ENCODE measurements at places on chromosomes 12 and 14. TPM values are rescaled to one million over a fixed set of nuclear protein-coding genes. Genes with fewer than 3 reads are reported as not detected.

Gene ANG
- total RNA-seq = 19.4 TPM

Gene GRIN2B
- 0.63 TPM for total RNA-seq

Gene CLEC6A
- total RNA-seq = not detected

- H3K27me3 ChIP-seq = no peaks in the 10 kb centered on the region
- H3K4me1 ChIP-seq = peaks cover 6% of the 10 kb centered on the region
- H3K36me3 ChIP-seq = no peaks in the 10 kb centered on the region
Measured at GRCh38 chr12:63302269-63302940, 151.4 kb upstream of the AVPR1A start.

DNA sequence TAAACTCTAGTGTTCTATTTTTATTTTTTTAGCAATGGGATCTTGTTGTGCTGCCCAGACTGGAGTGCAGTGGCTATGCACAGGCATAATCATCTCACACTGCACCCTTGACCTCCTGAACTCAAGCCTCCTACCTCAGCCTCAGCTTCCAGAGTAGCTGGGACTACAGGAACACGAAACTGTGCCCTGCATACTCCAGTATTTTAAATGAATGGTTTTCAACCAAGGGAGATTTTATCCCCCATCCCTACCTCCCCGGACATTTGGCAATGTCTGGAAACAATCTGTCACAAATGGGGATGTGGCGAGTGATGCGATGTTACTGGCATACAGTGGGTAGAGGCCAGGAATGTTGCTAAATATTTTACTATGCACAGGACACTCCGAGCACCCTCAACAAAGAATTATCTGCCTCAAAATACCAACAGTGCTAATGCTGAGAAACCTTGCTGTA lies 2.1 kb downstream of the CBX5 start:
- peaks cover 7% of the 10 kb centered on the region for H3K36me3 ChIP-seq
- no peak for DNase-seq
- H3K27ac ChIP-seq = peak overlapping the region; percentile 41
- peak overlapping the region; percentile 99 for H3K4me3 ChIP-seq
- H3K4me1 ChIP-seq = peaks cover 10% of the 10 kb centered on the region
- no peaks in the 10 kb centered on the region for H3K27me3 ChIP-seq

Gene NPFF
- not detected for total RNA-seq

Gene GPR137C
- 0.54 TPM for total RNA-seq

Gene DTX1
- total RNA-seq = 4.9 TPM

- H3K4me1 ChIP-seq = no peaks in the 10 kb centered on the region
- no peaks in the 10 kb centered on the region for H3K27me3 ChIP-seq
- H3K4me3 ChIP-seq = no peak overlapping the region
- no peaks in the 10 kb centered on the region for H3K36me3 ChIP-seq
Measured at GRCh38 chr12:46430340-46430948, 57.9 kb upstream of the SLC38A2 start.

DNA sequence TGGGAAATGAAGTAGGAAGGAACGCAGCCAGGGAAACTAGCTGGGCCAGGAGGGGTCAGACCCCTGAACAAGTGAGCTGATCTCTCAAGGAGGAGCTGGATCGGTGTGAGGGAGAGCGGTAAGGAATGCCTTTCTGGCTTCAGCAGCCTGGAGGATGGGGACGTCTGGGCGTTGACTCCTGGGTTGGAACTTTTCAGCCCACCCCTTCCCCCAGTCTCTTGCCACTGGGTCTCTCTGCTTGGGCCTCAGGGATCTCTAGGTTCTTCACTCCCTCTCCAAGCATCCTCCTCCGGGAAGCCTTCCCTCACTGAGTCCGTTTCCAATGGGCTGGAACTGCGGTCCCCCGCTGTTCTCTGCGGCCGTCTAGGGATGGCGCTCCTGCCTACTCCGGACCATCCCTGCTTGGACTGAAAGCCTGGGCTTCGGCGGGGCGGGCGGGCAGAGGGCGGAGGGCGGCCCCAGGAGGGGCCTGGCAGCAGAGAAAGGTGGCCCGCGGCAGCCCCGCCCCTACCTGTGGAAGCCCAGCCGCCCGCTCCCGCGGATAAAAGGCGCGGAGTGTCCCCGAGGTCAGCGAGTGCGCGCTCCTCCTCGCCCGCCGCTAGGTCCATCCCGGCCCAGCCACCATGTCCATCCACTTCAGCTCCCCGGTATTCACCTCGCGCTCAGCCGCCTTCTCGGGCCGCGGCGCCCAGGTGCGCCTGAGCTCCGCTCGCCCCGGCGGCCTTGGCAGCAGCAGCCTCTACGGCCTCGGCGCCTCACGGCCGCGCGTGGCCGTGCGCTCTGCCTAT lies at the start of gene KRT7:
KRT7 (plus strand) TSS at position 570 of the 788 bp plus-strand sequence; CDS start at position 624, 54 bp downstream.
- H3K27me3 ChIP-seq = peaks cover 12% of the 10 kb centered on the region
- H3K27ac ChIP-seq = peak within 1 kb of the TSS; percentile 75
- H3K4me3 ChIP-seq = no peak within 1 kb of the TSS

DNA sequence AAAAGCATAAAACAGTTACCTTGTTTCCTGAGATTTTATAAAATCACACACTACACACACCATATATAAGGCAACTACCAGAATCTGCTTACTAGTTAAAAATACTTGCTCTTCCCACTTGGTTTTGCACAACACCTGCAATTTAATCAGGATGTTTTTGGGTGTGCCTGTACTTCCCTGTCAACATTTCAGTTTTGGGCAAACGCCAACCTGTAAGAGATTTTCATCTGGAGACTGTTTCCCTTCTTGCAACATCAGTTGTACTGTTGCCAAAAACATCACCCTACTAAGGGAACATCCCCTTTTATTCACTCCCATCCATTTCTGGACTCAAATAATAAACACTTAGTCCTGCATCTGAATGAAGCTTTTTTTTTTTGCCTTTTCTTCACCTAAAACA lies 172.3 kb downstream of the DUSP6 start:
- H3K36me3 ChIP-seq = no peaks in the 10 kb centered on the region
- H3K27me3 ChIP-seq = no peaks in the 10 kb centered on the region
- no peaks in the 10 kb centered on the region for H3K4me1 ChIP-seq
- DNase-seq = no peak

DNA sequence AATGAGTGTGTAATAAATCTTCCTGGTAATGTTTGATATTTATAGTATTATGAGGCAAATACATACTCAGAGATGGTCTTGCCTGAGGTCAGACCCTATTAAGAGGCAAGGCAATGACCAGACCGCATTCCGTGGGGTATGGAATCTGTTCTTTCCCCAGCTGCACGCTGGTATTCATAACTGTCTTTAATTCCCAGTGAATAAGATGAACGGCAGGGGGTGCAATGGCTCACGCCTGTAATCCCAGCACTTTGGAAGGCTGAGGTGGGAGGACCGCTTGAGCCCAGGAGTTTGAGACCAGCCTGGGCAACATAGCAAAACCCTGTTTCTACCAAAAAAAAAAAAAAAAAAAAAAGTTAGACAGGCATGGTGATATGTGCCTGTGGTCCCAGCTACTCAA lies 44.6 kb downstream of the ERO1A start:
- H3K27me3 ChIP-seq = no peaks in the 10 kb centered on the region
- no peak for DNase-seq
- no peak overlapping the region for H3K4me3 ChIP-seq

DNA sequence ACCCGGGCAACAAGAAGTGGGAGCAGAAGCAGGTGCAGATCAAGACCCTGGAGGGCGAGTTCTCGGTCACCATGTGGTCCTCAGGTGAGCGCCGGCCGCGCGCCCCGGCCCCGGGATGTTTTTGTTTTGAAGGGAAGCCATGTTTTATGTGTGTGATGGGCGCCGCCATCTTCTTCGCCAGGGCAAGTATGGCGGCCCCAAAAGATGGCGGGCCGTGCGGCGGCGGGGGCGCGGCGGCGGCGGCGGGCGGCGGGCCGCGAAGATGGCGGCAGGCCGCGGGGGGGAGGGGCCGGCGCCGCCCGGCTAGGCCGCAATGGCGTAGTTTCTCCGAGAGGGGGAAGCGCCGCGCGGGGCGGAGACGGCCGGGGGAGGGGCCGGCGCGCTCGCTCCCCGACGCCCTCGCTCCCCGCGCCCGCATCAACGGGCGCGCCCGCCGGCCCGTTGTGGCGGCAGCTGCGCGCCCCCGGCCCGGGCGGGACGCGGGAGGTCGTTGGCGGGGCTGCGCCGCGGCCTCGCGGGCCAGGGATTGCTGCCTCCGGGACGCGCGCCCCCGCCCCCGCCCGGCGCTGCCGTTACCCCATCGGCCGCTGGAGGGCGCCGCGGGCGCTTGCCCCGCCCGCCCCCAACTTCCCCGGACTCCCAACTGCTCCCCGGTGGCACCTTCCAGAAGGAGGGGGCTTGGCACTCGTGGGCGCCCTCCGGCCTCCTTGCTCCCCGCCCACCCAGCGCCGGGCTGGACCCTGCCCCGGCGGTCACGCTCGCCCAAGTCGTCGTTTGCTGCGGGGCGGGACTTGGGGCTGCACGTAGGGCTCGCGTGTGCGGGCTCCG lies 1.1 kb downstream of the YY1 start:
- DNase-seq = peak; percentile 89
- peaks cover 13% of the 10 kb centered on the region for H3K4me1 ChIP-seq
- H3K4me3 ChIP-seq = peak overlapping the region; percentile 87
- peak overlapping the region; percentile 98 for H3K27ac ChIP-seq
- no peaks in the 10 kb centered on the region for H3K36me3 ChIP-seq

Gene CLEC9A
- 0.57 TPM for total RNA-seq

GRCh38 chr12:130460611-130461446 lies 123.1 kb downstream of the PIWIL1 start:
- DNase-seq = no peak
- no peak overlapping the region for H3K27ac ChIP-seq
- H3K4me1 ChIP-seq = no peaks in the 10 kb centered on the region

- no peak overlapping the region for H3K4me3 ChIP-seq
- H3K4me1 ChIP-seq = no peaks in the 10 kb centered on the region
- no peaks in the 10 kb centered on the region for H3K27me3 ChIP-seq
- no peak overlapping the region for H3K27ac ChIP-seq
- no peaks in the 10 kb centered on the region for H3K36me3 ChIP-seq
Measured at GRCh38 chr14:30349520-30349919, 209.4 kb upstream of the G2E3 start.

DNA sequence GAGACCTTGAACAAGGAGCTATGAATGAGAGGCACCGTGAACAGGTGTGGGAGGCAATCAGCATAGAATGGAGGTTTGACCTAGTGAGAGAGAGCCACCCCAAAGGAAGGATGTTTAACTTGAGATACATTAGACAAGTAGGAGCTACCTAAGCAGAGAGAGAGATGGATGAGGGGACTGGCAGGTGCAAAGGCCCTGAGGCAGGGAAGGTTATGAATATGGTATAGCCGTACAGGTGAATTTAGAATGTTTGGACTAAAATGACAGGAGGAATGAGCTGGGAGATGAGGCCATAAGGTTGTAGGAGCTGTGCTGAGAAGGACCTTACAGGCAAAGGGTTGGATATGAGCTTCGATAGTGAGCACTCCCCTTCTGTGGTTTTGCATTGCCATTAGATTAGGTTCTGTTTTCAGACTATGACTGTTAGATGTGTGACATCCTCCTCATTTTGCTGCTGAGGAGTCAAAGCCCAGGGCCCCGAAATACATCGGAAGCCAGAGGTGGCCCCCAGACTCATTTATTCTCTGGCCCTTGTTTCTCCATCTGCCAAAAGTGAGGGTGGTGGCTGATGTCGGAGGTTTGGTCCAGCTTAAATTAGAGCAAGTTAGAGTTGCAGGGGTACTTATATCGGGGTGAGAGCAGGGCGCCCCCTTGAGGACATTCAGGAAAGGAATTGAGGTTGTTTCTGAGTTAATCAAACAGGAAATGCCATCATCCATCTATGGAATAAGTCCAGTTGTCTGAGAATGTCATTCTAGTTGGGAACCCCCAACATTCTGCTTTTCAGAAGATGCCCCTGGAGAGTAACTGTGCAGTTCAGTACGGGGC lies 29.4 kb downstream of the SLC24A4 start:
- H3K27me3 ChIP-seq = no peaks in the 10 kb centered on the region
- no peaks in the 10 kb centered on the region for H3K36me3 ChIP-seq
- H3K4me1 ChIP-seq = no peaks in the 10 kb centered on the region
- H3K4me3 ChIP-seq = no peak overlapping the region
- no peak overlapping the region for H3K27ac ChIP-seq

Gene MGST1
- total RNA-seq = 98.6 TPM

GRCh38 chr12:5230156-5230555 lies 186.5 kb downstream of the KCNA5 start:
- no peak for DNase-seq
- H3K4me1 ChIP-seq = no peaks in the 10 kb centered on the region
- H3K4me3 ChIP-seq = no peak overlapping the region
- H3K27me3 ChIP-seq = no peaks in the 10 kb centered on the region

DNA sequence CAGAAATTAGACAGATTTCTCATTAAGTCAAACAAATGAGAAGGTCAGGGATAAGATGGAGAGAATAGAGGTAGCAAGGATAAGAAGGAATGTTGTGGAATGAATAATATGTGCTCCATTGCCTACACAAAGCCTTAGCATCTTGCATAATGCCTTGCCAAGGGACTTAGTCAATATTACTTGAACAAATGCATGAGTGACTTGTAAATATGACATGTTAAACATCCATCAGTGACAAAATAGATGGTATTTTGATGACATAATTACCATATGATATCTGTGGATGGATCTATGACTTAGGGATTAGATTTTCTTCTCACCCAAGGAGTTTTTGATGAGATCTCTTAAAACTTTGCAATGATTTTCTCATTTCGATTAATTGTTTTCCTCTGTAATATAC lies 194.1 kb upstream of the RASSF8 start:
- H3K27ac ChIP-seq = no peak overlapping the region
- H3K36me3 ChIP-seq = no peaks in the 10 kb centered on the region
- H3K4me3 ChIP-seq = no peak overlapping the region

GRCh38 chr12:132277374-132277941 lies 51.9 kb downstream of the GALNT9 start:
- DNase-seq = peak; percentile 83
- no peak overlapping the region for H3K27ac ChIP-seq
- H3K27me3 ChIP-seq = no peaks in the 10 kb centered on the region
- H3K4me1 ChIP-seq = peaks cover 33% of the 10 kb centered on the region

Measured in kidney (tissue), 22 donors.